Smooth muscle cell of the brain vasculature (primary cell): ENCODE measurements at places on chromosomes 2 and 18.
A peak's percentile ranks its signal among the peaks of the same experiment; 100 is the strongest.

DNA sequence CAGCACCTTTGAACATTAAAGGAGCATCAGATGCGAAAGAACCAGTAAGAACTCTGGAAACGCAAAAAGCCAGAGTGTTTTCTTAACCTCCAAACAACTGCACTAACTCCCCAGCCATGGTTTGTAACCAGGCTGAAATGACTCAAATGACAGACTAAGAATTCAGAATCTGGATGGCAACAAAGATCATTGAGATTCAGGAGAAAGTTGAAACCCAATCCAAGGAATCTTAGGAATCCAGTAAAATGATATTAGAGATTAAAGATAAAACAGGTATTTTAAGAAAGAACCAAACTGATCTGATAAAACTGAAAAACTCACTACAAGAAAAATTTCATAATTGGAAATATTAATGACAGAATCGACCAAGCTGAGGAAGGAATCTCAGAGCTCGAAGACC lies 116.7 kb downstream of the PTRHD1 start:
- DNase-seq, result no peak

DNA sequence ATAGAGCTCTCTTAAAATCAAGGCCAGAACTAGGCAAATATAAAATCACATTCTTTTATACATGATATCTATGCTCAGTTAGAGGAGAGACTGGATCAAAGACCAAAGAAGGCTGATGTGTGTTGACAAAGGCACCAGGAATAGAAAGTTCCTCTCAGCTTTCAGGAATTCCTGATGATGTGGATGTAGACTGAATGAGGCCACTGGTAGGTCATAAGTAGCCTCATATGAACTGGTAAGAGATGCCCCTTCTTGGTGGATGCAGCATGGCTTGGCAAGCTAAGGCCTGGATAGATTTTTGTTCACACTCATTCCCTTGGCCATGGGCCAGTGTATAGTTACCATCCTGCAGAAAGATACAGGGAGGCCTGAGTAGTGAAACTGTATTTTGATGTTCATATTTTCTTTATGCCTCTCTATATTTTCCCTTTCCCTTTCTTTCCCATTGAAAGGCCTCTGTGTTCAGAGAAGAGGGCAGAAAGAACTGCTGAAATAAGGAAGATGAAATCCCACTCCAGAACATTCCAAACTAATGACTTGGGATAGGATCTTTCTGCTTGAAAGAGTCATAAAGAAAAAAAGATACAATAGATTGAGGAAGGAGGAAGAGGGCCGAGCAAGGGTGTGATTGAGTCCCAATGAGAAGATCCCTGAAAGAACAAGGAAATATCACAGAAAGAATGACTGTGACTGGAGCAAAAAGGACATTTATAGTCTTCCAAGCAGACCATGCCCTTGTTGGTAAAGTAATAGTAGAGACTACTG lies 2182.7 kb upstream of the PIK3C3 start:
- no peak for DNase-seq

DNA sequence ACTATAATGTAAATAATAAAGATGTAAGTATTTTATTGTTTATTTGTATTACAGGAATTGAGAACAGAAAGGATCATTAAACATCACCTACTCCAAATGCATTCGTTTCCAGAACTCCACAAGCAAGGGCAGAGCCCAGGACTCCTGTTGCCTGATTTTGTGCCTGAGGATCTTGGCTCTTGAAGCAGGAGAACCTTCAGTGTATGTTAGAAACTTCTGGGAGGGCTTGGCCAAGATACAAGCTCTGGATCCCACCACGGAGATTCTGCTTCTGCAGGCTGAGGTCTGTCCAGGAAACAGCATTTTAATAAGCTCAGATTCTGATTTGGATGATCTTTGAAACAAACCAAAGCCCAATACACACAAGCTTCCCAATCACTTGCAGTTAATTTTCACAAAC lies 142.4 kb upstream of the SOX11 start:
- DNase-seq, result no peak

GRCh38 chr18:35501369-35501768 lies 3.6 kb upstream of the INO80C start:
- DNase-seq, result no peak

DNA sequence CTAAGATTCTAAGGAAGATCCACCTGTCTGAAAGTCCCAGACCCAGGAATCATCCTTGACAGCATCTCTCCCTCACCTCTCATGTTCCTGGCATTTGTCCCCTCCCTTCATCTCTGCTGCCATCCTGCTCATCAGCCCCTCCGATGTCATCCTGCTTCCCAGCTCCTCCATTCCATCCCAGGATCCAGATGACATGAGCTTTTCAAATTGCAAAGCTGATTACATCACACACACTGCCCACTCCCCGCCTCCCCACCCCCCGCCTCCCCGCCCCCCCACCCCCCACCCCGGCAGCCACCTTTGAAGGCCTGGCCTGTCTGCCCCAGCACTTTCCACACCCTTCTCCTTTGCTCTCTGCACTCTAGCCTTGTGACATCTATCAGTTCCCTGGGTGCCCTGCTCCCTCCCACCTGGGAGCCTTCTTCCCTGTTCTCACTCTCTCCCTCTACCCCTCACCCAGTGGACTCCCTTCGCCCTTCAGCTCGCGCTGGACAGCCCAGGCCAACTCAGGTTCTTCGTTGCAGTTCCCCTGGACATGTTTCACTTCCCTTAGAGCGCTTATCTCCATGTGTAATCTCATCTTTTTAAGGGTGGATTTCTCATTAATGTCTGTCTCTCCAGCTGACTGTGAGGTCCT lies 61.6 kb downstream of the DNMT3A start:
- DNase-seq, result no peak

DNA sequence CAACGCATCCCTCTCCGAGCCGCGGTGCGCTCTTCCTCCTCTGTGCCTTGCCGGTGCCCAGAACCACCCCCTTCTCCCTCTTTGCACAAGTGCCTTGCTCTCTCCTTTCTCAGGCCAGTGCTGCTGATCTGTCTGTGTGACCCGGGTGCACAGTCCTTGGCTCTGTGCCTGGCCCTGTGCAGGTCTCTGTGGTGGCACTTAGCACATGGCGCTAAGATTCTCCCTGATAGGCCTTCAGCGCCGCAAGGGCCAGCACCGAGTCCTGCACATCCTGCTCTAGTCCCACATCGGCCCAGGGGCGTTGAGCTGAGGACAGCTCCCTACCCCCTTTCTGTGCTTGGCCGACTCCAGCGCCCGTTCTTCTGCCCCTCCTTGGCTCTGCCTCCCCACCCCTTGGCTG lies 136.1 kb downstream of the NEDD4L start:
- DNase-seq, result no peak

DNA sequence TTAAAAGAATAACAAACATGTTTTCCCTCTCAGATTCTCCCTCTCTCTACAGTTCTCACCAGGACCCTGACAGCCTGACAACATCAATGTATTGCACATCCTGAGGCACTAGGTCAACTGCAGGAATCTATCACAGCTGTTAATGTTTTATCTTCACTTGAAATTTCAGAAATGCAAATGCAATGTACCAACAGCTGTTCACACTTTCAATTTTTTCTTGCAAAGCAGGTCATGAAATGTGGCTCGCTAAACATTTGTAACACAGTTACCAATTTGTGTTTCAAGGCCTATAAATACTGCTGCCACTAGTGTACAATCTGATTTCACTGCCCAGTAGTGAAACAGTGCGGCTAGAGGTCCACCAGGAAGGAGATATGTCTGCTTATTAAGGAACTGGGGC lies 147.8 kb downstream of the EXOC6B start:
- no peak for DNase-seq

GRCh38 chr2:57987835-57988573 lies 58.6 kb upstream of the VRK2 start:
- no peak for DNase-seq

DNA sequence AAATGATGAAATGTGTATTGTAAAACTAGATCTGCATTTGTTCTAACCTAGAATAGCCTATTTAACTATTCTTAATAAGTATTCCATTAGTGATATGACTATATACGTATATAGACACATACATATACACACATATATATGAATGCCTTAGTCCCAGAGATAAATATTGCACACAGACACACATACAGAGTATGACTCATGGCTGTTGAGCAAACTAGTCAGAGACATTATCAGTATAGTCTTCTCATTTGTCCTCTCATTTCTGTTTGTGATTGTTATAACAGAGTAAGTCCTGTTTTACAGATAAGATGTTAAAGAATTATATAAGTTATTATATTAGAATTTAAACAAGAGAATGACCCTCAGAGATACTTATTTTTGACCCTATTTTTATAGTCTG lies 202.5 kb downstream of the CCDC102B start:
- no peak for DNase-seq

- DNase-seq, result no peak
Measured at GRCh38 chr2:125107446-125107845, 1082.4 kb downstream of the CNTNAP5 start.

DNA sequence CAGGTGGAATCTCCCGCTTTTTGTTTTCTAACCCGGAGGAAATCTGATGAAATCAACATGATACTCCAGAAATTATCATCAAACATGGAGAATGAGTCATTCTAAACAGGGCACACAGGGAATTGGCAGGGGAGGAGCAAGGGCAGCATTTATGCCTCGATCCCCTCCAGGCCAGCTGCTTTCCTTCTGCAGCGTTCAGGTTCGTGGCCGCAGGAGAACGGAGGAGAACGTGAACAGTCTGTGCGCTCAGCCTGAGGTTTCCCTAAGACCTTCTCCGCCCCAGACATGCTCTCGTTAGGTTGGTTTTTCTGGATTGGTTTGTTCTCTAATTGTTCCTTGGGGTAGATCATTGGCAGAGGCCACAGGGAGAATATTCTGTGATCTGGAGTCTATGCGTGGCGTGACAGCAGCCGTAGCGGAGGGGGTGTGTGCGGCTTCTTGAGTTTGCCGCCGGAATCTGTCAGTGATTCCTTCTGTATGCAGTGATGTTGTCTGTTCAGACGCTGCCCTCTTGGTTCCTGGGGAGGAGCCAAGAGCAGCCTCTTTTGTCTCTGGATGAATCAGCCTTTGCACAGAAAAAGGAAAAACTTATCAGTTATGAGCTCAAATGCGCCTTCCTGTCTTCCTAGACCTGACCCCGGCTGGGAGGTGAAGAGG lies 75.9 kb downstream of the SH3BP4 start:
- DNase-seq, result no peak

DNA sequence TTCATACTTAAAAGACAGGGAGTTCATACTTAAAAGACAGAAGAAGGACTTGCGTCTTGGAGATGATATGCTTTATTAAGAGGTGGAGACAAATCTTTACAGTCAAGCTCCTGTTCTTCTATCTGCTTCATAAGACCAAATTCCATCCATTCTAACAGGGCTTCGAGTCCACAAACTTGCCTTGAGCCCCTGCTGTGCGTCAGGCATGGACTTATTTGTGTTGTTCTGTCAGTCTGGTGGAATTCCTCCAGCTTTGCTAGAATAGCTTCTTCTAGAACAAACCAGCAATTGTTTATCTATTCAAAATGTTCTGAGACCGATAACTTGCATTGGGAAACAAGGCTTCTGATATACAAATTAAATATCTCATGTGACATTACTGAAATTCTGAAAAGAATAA lies 73.9 kb upstream of the SOX11 start:
- peak; percentile 46 for DNase-seq

DNA sequence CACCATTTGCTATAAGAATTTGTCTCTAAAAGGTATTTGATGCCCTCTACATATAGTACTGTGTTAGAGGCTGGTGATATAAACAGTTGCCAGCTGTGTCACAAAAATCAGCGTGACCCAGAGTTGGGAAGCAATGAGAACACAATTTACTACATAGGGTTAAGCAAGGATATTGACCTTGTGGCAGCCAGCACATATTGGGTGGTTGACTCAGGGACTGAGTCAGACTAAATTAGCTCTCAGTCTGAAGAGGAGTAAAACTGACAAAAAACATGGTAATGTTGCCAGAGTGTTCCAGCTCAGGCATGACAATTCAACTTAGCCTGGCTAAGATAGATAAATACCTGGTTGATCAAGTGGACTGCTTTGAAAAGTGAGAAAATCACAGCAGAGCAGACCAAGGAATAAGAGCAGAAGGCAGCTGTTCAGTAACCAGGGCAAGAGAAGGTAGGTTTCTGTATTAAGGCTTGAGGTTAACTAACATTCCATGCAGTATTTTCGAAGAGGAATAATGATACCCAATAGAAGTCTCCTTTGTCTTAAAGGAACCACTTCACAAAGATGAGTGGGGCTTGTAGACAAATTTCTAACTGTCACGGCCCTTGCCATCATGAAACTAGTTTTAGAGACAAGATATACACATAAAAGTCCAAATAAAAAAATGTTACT lies 108.2 kb upstream of the ERBB4 start:
- DNase-seq, result no peak

DNA sequence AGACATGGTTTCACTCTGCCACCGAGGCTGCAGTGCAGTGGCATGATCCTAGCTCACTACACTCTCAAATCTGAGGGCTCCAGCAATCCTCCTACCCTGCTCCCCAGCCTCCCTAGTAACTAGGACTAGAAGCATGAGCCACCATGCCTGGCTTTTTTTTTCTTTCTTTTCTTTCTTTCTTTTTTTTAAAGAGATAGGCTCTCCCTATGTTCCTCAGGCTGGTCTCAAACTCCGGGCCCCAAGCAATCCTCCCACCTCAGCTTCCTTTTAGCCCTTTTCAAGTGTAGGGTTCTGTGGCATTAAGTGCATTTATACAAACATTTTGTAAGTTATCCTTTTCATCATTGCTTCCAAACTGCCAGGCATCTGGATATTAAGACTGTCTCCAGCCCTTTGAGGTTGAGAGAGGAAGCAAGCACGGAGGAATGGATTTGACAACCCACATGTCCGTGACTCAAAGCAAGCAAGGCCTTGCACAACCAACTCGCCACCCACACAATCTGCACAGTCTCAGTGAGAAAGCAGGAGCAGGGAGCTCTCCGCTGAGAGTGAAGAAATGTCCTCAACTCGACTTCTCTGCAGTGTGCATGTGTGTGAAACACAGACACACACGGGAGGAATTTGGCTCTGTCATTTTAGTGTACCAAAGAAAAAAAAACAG lies 65.6 kb downstream of the ATP8B1 start:
- peak; percentile 53 for DNase-seq
